ENCODE measurements at places on chromosomes 11 and 22.

GRCh38 chr11:46162700-46163099 lies 41.4 kb upstream of the PHF21A start:
- no peak for DNase-seq

DNA sequence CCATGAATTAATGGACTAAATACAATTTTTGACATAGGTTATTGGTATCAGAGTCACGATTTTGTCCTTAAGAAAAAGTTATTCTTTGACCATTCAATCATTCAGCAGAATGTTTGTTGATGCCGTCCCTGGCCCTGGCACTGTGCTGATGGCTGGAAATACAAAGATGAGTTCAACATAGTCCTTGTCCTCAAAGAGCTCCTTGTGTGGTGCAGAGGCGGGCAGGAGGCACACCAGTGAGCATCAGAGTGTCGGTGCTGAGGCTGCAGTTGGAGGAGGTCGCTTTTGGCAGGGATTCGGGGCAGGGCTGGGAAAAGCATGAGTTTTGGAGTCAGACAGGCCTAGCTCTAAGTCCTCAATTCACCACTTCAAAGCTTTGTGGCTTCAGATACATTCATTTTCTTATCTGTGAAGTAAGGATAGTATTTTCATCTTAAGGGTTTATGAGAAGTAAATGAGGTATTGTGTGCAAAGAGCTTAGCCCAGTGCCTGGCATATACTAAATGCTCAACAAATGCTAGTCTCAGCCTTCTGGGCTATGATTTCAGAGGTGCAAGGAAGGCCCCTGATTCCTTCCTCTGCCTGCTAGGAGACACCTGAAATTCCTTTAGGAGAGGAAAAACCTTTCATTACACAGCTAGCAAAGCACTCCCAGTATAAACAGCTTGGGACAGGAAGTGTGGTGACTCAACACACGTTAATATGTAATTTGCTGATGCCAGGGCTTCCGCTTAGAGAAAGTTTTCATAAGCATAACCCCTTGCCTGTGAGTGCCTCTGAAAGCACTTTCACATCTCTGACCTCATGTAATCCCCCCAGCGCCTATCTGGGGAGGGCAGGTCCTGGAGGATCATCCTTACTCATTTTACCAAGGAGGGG lies 113.8 kb downstream of the NECTIN1 start:
- DNase-seq = no peak

DNA sequence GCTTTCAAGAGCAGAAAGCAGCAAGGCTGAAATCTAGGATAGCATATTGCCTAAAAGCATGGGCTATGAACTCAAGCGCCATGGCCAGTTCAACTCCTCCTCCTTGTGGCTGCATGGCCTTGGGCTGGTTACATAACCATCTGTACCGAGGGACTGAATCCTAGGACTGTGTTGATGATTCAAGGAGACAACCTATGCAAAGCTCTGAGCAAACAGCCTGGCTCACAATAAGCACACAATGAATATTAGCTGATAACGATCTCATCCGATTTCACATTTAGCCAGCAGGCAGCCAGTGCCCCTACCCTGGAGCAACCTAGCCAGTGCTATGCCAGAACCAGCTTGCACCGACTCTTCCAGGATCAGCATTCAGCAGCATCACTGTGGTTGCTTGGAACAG lies 698.4 kb downstream of the TBC1D22A start:
- no peak for DNase-seq

- DNase-seq = no peak
Observed at GRCh38 chr11:110774138-110775014, 62.1 kb upstream of the ARHGAP20 start.
